Upper lobe of left lung (tissue), 6 donors: ENCODE measurements at places on chromosomes 11 and 22. TPM values are rescaled to one million over a fixed set of nuclear protein-coding genes. Genes with fewer than 3 reads are reported as not detected.

GAL3ST1 gene
- total RNA-seq = 4.0 TPM

ANO1 gene
- 13.2 TPM for total RNA-seq

FOSL1 gene
- 16.9 TPM for total RNA-seq

RIC3 gene
- total RNA-seq = 8.2 TPM

CENPM gene
- 4.7 TPM for total RNA-seq

C22orf23 gene
- 0.98 TPM for total RNA-seq

SAA4 gene
- not detected for total RNA-seq

C11orf71 gene
- total RNA-seq = 16.1 TPM

TMEM123 gene
- 88.9 TPM for total RNA-seq
